ENCODE measurements at places on chromosomes 3 and 15.

DNA sequence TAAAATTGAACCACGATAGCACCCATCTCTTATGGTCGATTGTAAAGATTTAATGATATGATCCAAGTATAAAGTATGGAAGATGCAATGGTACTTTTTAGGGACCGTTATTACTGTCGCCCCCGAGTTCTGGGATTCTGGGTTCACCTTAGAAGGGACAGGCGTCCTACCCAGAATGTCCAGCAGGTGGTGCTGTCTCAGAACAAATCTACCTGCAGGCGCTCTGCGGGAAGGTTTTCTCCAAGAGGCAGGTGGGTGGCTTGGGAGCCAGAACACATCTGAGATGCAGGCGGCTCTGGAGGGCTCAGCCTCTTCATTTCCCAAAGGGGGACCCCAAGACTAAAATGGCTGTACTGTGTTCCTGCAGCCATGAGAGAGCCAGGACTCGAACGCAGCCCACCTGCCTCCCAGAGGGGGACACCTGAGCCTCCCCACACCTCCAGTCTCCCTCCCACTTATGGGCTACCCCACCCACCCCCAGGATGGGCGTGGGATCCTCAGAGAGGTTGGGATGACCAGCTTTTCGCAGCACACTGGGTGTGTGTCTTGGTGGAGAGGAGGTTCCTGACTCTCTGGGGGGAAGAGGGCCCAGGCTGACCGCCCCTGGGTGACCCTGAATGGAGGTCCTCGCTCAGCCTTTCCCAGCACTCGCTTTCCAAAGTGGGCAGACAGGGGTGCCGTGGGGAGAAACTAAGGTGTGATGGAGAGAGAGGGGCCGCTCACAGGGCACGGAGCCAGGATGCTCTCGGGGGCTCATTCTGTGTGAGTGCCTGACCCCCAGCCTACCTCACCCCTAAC lies 28.1 kb upstream of the CORO2B start:
- peak; percentile 68 for DNase-seq

DNA sequence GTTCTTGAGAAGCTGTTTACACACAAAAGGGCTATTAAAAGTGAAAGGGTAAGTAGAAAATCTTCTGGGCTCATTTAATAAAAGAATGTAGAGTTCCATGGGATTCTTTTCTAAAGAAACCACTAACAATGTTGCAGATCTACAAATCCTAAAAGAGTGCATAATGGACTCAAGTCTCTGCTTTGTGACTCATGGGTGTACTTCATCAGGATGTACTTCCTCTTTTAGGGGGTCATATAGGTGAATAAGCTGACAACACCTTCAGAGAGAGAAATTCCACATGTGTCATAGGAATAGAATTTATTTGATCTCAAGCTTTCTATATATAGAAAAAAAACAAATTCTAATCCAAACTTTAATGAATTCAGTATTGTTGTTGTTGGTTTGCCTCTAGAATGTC lies 355.5 kb downstream of the TIGIT start:
- DNase-seq: no peak

GRCh38 chr3:42718338-42718737 lies 15.7 kb upstream of the HHATL start:
- no peak for DNase-seq

GRCh38 chr15:90154861-90155626 lies 46.1 kb upstream of the SEMA4B start:
- DNase-seq: peak; percentile 67

Data from suppressor macrophage treated with lipopolysaccharide for 4 hours (primary cell).